ENCODE measurements at places on chromosomes 5 and 9. TPM values are rescaled to one million over a fixed set of nuclear protein-coding genes. Genes with fewer than 3 reads are reported as not detected.

DNA sequence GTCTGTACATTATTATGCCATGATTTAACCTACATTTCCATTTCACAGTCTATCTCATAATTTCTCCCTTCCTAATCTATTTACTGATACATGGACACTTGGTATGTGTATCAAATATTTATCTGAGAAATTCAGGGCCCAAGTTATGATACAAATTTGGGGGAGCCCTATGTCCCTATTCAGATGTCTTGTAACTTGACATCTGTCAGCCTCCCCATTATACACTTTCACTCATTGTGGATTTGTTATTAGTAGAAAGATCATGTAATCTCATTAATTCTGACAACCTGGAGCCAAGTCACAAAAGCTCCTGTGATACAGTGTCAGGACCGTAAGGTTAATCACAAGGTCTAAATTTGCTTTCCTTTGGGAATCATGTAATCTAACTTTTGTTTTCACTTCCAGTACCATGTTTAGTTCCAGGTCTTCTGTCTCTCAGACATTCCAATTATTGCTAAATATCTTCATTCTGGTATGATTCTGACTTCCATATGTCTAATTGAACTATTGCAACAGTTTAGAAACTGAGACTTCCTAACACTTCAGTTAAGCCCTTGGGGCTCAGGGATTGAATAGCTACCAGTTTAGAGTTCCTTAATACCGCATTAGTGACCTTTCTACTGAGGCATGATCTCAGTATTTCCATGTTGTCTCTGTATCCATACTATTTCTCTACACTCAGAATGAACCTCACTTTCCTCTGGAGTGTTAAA, 182.9 kb upstream of the NUDT12 start:
- DNase-seq = no peak

Gene TLR4
- 0.09 TPM for polyA plus RNA-seq

DNA sequence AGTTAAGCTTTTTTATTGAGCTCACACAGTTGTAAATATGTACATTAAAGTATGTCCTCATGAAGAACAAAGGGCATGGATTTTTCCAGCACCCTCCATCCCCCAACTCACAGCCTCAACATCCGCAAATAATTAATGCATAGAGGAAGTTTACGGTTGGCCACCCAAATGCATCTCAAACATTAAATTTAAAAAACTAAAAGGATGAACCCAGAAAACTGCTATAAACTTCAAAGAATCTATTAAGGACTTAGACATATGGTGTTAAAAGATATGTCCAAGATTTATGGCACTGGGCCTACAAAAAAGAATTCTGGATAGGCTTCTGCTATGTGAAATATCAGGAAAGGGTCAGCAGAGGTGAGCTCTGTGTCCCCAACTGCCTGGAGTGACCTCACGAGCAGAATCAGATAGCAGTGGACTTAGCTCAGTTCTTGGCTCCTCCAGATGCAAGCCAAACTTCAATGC, 54.0 kb upstream of the TNC start:
- no peak for DNase-seq

GRCh38 chr5:175354964-175355363, 89.0 kb downstream of the DRD1 start:
- no peak for DNase-seq

DNA sequence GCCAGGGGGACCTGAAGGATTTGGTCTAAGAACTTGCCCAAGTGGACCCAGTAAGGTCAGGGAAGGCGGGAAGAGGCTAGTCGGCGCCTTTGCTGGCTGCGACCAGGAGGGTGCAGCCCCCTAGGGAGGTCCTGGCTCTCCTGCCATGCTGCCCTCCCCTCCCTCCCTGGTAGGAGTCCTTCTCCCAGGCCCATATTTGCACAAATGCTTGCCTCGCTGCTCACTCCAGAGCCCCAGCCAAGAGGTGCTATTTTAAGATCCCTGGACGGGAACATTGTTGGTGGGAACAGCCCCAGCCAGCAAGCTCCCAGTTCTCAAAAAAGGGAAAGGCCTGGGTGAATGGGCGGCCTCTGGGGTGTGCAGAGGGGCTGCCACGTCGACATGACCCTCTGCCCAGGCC, 4.3 kb upstream of the IL17B start:
- DNase-seq = no peak

DNA sequence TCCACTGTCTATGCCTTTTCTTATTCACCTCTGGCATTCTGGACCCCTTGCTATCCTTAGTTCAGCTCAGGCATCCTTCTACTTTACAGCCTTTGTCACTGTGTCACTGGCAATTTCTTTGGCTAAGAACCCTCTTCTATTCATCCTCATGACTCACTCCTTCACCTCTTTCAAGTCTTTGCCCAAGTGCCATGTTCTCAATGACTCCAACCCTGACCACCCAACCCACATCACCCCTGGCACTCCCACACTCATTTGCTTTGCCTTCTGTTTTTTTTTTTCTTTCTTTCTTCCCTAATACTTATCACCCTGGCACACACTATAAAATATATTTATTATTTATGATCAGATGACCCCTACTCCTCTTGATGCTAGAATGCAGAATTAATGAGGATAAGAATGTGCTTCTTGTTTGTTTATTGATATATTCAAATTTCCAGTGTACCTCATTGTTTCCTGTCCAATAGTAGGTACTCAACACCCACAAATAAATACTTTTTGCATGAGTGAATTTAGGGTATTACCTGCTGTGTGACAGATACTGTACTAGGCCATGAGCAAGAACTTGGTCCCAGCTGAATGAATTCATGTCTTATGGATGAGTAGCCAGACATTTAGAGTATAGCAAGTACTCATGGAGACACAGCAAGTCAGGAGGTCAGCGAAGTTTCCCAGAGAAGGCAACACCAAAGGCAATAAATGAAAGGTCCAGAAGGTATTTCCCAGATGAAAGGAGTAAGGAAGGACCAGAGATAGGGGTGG, 236.1 kb downstream of the PAPPA start:
- DNase-seq = no peak

DNA sequence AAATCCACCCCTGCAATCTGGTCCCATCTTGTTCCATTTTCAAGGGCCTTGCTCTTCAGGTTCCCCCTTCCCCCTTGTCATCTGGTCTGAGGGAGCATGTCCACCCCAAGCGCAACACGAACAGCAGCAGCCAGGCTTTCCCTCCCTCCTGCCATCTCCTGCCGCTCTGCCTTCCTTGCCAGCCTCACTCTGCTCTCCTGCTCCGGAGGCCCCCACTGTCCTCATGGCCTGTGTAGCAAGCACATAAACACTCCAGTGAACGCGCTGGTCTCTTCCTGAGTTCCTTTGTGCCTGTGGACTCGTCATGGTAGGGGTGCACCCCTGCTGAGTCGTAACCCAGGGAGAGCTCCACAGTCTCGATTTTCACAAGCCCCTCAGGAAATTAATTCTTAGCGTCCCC, 29.9 kb downstream of the TENT4A start:
- DNase-seq = no peak

Gene CCDC69
- polyA plus RNA-seq = 4.1 TPM

DNA sequence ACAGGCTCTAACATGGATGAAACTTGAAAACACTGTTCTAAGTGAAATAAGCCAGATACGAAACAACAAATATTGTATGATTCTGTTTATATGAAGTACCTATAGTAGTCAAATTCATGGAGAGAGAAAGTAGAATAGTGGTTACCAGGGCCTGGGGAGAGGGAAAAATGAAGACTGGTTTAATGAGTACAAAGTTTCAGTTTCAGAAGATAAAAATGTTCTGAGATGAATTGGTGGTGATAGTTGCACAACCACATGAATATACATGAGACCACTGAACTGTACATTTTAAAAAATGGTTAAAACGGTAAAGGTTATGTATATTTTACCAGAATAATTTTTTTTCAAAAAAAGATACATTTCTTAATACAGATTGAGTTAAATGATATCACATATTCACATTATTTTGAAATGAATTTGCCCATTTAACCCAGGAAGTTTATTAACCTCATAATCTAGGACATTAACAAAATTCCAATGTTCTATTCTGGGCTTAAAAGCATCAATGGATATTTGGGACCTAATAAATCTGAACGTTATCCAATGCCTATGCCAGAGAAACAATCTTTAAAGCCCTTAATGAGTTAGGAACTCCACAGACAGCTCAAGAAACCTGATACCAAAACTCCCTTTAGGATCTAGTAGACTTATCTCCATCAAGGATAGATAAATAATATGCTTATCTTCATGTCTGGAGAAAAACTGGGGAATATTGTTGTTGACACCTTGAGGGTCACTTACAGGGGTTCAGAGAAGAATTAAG, 521.3 kb downstream of the EFNA5 start:
- no peak for DNase-seq

Gene SV2C
- polyA plus RNA-seq = 0.02 TPM

Gene SPINK6
- polyA plus RNA-seq = 35.5 TPM

- DNase-seq = no peak
These were observed 1.1 kb downstream of the FEM1C start for GRCh38 chr5:115543365-115544042.

Gene SPINK7
- 0.87 TPM for polyA plus RNA-seq

DNA sequence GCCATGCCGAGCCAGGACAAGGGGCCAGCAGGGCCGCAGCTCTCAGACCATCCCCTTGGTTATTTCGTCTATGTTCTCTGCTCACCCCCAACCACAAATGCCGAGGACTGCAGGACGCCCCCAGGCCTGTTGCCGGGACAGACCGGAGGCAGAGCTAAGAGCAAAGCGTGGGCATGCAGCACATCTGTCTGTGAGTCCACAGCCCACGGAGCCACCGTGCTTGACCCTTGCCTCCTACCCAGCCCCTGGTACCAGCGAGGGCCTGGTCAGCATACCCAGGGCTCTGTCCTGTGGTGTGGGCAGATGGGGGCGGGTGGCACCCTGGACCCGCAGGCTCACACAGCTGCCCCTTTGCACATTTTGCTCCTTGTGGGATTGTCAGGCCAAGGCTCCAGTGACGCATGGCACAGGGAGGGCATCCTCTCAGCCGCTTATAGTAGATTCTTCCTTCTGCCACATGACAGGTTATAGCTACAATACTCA, 4.7 kb downstream of the BRD3 start:
- DNase-seq = no peak

GRCh38 chr5:176857894-176858273, 41.3 kb downstream of the HK3 start:
- DNase-seq = no peak

DNA sequence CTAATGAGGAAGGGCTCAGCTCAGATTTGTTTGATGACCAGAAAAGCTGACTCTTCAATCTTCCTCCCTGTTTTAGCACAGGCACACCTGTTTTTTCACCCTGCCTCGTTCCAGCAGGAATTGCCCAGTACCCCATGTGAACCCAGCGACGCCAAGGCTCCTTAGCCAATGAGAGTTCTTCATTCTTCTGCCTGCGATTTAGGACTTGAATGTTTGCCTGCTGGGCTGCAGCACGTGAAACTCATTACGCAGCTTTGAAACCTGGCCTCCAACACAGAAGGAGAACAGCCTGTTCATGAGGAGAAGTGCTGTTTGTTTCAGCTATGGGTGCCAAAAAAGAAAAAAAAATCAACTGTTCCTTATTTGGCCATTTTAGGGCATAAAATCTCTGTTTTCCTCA, 315.5 kb downstream of the TRPM3 start:
- DNase-seq = no peak

- DNase-seq = no peak
These were observed 12.9 kb downstream of the BARHL1 start for GRCh38 chr9:132595319-132595718.

GRCh38 chr9:38421498-38422211, 2.6 kb downstream of the IGFBPL1 start:
- no peak for DNase-seq

DNA sequence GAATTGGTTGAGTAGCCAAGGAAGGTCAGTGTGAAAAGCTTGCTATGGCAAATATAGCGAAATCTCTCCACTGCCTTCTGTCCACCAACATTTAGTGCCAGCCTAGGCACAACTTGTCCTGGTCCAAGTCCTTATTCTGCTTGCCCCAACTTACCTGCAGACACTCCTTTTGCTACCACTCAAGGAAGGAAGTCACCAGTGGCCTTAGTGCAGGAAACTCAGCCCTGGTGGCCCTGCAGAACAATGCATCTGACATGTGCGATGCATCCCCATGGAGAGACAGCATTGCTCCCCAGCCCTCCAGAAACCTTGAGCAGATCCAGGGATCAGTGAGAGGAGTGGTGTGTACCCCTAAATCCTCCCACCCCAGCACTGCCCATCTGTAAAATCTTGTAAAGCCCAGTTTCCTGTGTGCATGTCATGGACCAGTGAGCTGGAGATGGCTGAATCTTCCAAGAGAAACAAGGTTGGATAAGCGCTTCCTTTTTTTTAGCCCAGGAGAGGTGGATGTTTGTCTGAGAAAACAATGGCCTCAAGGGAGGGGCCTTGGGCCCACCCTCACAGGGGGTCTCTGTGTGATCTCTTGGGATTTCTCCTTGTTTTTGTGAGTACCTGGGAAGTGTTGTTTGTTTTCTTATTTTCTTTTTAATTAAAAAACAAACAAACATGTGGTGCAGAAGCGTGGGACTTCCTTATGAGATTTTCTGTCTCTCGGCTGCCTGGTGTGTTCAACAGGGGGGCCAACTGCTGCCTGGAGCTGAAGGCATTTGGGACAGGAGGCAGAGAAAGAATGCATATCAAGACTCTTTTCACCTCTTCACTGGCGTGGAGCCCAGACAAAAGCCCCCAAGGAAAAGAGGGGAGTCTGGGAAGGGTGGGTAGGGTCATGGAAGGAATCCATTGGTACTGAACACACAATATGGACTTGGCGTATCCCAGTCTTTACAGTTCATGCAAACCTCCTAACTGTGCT, 3.6 kb downstream of the FOXI1 start:
- DNase-seq = no peak

DNA sequence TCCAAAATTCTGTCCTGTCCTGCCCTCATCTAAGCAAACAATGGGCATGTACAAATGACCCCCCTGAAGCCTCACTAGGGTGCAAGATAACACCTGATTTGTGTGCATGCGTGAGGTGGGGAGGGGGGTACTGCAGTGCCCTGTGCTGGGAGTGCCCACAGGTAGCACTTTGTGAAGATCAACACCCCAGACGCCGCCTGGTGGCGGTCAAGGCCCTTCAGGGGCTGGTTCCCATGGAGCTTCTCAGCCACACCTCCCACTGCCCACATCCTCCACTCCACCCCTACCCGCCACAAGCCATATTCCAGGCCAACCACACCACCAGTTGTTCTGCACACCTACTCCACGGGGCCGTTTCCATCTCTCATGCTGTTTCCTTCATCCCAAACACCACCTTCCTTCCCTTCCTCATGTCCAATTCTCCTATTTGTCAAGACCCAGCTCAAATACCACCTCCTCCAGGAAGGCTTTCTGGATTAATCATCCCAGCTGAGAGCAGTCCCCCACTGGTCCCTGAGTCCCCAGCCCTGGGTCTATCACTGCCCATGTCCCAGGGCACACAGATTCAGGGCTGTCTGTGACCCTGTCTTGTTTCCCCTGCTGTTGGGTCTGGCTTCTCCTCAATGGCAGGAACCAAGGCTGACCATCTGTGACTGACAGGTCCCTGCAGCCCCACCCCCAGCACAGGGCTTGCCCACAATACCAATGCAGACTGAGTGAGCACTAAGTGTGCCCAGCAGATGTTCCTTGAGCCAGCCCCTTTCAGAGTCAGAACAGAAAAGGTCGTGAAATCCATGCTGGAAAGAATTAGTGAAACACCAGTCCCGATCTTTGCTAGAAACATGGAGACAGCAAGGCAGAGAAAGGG, 178.4 kb downstream of the PAX5 start:
- DNase-seq = no peak

Gene TEX48
- not detected for polyA plus RNA-seq

Gene SLC36A3
- polyA plus RNA-seq = not detected

All from keratinocyte (primary cell).